ENCODE measurements at places on chromosomes 12 and 14.

DNA sequence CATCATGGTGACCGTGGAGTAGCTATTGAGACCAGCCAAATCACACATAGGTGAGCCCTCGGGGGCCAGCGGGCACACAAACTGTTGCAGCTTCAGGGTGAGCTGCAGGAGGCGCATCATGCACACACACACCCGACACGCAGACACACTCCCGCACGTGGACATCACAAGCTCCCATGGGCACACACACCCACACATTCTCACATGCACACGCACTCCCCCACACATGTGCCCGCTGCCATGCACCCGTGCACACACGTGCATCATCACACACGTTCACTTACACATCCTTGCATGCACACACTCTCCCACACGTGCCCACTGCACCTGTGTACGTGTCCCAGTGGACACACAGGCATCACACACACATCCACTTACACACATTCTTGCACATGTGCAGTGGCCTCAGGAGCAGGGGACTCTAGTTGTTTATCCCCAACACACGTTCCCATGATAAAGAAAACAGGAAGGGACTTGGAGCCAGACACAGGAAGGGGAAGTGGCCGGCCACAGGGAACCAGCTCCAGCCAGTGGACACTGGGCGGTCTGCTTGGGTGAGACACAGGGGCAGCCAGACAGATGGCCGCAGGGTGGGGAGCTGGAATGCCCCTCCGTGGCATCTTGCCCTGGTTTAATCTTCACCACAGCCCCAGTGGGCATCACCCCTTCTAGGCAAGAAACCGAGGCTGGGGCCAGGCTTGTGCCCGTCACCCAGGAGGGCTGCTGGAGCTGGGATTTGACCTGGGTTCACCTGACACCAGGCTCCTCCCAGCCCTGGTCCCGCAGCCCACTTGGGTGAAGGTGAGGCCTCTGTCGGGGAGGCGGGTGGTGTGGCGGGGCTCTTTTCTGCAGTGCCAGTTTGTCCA is 49.7 kb downstream of the CYP46A1 start:
- DNase-seq = no peak

DNA sequence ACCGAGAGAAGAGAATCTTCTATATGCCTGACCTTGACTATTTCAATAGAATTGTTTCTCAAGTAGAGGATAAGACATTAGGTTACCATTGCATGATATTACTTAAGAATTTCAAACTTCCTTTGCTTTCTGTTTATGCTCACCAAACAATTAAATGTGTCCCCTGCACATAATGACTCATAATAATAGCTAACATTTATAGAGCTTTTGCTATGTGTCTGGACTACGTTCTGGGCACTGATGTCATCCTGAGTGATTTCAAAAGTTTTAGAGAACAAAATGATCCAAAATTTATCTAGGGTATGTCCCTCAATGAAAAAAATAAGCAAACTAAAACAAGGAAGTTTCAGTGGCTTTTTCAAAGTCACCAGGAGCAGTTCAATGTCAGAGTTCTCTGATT is 38.8 kb downstream of the SLC15A5 start:
- DNase-seq = no peak

GRCh38 chr12:34030591-34030990 is 8.3 kb downstream of the ALG10 start:
- no peak for DNase-seq

- DNase-seq = no peak
Measured at GRCh38 chr14:67418401-67419191, 6.6 kb upstream of the PLEK2 start.

- no peak for DNase-seq
Measured at GRCh38 chr12:75488553-75488952, 8.0 kb downstream of the GLIPR1 start.

- DNase-seq = no peak
Measured at GRCh38 chr12:12870465-12870864, 20.9 kb upstream of the GPRC5A start.

GRCh38 chr14:53701108-53701875 is 255.3 kb downstream of the BMP4 start:
- DNase-seq = no peak

- DNase-seq = no peak
Measured at GRCh38 chr14:105358140-105358846, 40.0 kb upstream of the TEX22 start.

GRCh38 chr12:122333142-122334087 is 67.1 kb upstream of the VPS33A start:
- DNase-seq = no peak

GRCh38 chr12:88544991-88545980 is 35.0 kb downstream of the KITLG start:
- DNase-seq = no peak

DNA sequence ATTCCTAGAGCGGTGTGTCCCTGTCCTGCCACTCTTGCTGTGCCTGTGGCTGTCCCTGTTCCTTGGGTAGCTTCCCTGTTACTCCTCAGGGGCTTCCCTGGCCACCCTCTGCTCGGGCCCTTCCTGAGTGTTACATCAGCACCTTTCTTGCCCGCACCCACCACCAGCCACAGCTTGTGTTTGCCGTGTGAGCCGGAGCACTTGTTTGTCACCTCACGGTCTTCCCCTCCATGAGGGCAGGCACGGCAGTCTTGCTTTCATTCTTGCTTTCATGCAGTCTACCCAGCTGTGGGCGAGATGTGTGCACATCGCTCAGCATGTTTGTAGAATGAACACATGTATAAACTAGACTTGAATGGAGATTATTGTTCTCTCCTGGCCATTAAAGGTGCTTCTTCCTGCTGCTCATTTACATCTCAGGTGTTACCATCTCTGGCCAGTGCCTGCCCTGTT is 42.0 kb downstream of the TRAF3 start:
- no peak for DNase-seq

DNA sequence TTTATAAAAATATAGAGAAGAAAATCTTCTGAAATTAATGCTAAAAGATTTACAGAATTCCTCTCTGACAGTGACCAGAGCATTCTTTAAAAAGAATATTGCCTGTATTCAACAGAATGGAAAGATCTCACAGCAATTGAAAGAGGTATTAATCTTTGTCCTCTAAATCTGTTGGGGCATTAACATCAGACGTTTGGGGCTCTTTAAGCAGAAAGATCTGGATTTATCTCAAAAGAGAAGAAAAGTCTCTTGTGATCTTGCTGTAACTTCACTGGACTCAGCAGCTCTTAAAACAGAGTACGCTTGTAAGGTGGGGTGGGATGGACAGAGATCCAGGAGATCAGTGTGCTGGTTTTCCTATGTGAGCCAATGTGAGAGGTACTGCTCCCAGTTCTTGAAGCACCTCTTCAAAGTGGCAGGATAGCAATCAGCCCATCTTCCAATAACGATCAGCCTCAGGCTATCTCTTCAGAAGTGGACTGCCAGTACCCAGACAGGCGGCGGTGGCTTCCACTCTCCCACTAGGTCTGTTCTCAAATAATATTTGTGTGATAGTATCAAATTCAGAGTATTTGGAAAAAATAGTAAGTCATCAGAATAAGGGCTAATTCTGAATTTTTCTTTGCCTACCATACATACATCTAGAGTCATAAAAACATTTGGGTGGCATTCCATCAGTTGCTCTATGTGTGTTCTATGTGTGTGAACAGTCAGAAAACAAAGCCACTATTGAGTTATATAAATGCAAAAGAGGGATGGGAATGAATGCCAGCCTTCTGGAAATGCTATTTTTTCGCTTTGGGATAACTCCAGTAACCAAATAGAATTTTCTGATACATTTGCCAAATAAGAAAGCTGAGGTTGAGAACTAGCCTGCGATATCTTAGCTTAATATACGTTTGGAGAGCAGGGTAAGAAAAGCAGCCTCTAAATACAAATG is 237.4 kb upstream of the RGS6 start:
- no peak for DNase-seq

DNA sequence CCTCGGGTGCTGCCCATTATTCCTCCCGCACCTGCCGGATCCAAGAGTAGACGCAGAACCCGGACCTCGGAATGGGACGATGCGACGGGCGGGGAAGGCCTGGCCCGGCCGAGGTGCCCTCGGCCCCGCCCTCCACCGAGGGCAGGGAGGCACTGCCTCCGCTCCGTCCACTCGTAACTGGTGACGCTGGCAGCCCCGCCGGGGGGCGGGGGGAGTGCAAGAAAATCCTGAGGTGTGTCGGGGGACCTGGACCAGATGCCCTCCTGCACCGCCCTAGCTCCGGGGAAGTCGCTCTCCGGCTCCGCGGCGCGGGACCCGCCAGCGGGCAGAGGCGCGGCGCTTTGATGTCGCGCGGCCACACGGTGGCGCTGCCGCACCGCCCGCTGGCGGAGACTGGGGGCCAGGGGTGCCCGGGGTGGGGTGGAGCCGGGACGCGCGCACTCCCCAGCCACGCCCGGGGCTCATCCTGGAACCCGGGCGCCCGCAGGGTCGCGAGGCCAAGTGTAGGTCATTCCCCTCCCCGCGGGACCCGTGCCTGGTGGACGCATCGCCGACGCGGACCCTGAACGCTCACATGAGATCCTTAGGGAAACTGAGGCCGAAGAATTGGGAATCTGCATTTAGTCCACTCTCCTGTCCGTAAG is 202.8 kb downstream of the TTC8 start:
- DNase-seq = peak; percentile 56

DNA sequence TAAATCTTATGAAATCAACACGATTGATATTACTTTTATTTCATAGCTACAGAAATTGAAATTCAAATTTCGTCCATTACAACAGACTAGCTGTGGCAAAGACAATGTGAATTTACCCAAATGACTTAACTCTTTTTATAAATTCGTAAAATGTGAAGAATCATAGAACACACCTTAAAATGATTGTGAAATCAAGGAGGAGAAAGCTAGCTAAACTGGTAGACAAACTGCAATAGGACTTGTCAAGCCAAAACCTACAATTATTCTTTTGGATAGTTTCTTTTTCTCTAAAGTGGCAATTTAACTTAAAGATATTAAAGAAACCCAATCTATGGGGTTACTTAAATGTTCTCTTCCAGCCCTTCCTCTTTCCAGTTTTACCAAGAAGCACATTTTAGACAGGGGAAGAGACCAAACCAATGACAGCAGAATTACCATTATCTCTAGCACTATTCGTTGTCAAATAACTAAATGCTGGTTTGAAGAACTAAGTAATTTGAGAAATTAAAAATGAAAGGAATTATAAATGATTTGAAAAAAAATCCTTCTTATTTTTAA is 807 bp upstream of the SLC16A7 start:
- DNase-seq = no peak

GRCh38 chr14:96055753-96056508 is 16.8 kb downstream of the C14orf132 start:
- no peak for DNase-seq

GRCh38 chr12:12331244-12331771 is 18.7 kb downstream of the MANSC1 start:
- DNase-seq = no peak

DNA sequence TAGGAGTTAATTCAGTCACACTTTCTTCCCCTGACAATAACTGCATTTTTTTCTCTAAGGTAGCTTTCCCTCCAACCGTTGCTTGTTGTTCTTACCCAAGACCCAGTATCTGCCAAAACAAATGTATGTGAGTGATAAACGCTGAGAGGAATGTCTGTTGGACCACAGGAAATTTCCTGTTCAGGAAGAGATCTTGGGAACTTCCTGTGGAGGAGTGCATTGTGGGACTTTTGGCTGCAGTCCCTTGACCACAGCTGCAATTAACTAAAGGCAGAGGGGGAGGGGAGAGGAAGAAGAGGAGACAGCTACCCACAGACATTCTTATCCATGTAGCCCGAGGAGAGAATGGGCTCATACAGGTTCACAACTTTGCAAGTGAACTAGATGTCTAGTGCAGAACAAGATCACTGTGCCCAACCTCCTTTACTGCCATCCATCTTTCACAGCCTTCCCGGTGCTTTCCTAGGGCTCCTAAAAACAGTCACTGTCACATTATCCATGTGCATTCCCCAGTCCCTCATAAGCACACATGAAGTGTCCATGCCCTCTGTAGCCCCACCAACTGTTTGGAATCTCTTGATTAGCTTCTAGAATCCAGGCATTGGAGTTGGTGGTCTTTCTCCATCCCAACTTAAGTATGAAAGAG is 149.5 kb downstream of the ETV6 start:
- no peak for DNase-seq

GRCh38 chr12:66823857-66824570 is 145.1 kb upstream of the GRIP1 start:
- no peak for DNase-seq

DNA sequence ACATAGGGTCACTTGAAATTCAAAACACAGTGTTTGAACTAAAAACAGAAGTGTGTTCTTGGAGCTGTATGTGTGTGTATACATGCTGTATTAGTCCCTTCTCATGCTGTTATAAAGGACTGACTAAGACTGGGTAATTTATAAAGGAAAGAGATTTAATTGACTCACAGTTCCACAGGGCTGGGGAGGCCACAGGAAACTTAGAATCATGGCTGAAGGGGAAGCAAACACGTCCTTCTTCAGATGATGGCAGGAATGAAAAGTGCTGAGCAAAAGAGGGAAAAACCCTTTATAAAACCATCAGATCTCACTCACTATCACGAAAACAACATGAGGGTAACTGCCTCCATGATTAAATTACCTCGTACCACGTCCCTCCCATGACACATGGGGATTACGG is 224.1 kb downstream of the BCAT1 start:
- no peak for DNase-seq

DNA sequence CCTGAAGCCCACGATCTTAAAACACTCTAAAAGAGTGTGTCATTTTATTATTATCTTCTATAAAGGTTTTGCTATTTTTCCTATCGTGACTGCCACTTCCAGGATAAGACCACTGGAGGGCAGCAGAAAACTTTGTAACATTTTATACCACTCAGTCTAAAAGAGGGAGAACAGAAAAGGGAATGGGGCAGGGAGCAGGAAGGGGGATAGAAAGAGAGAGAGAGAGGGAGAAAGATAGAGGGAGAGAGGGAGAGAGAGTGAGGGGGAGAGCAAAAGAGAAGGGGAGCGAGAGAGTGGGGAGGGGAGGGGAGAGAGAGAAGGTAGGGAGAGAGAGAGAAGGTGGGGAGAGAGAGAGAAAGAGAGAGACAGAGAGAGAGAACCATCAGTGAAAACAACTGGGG is 2.0 kb upstream of the ART4 start:
- peak; percentile 36 for DNase-seq

DNA sequence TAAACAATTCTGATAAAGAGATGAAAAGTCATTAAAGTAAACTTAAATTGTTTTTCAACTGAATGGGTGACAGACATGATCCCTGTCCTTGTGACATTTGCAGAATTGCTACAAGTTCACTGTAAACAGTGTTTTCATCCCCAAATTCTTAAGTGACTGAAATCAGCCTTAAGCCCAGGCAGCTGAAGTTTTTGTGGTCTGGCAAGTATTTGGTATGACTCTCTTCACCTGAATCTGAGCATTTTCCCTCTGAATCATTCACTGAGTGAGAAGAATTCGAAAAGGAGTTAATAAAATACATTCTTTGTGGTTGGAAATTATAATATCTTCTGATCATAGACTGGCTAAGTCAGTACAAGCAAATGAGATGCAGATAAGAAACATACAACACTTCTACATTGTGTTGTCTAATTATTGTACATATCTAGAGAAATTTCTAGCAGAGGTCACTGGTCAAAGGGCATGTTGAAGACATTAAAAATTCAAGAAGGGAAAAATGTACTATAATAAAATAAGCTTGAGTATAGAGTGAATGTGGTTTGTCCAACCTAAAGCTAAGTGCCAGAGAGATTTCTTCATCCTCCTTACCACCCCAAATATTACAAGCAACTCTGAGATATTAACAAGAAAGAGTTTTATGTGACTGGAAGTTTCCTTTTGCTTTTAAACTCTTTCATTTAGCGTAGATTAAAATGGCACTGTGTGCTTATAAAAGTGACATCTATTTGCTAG is 177.8 kb upstream of the DIO2 start:
- DNase-seq = no peak

Data from neural crest cell (in vitro differentiated cells).